A549 (cell line): ENCODE measurements at places on chromosomes 1 and 21.

GRCh38 chr21:17671733-17672132 lies 59.0 kb upstream of the BTG3 start:
- DNase-seq: no peak

GRCh38 chr1:11337580-11338073 lies 64.6 kb downstream of the UBIAD1 start:
- DNase-seq: peak; percentile 40

DNA sequence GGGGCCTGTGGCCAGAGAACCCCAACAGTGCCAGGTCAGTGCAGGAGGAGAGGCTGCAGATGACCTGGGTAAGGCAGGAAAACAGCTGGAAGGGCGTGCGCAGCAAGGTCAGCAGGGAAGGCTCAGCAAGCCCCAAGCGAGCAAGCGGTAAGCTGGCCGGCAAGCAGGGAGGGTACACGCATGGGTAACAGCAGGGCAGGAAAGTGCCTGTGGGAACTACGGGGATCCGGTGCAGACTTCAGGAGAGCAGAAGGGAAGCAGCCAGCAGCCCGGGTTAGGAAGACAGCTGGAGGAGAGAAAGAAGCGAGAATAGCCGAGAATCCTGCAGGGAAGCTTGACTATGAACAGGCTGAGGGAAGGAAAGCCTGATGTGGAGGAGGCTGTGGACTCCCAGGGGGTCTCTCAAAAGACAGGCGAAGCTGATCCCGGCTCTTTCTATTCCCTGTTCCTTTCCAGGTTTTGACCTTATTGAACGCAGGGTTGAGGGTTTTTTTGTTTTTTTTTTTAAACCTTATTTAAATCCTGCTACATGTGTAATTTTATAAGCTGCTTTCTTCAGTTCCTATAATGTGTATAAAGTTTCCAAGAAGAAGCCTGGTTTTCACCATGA lies 20.9 kb downstream of the UMODL1 start:
- DNase-seq: no peak

GRCh38 chr21:37446552-37446951 lies 80.0 kb downstream of the DYRK1A start:
- DNase-seq: no peak

DNA sequence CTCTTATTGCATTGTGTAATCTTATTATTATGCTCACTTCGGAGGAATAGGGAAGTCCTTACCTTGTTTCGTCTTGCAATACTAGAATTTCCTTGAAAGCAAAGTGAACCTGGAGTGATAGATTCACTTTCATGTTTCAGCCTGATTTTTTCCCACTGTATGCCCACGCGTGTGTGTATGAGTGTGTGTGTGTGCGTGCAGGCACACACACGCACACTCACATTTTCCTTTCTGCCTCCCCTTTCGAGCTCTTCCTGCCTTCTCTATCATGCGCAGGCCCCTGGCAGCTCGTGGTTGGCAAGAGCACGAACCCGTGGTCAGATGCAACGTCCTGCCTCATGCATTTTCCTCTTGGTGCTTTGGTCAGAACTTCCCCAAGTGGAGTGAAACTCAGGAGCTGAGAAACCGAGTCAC lies at the start of gene GCSAML:
Gene GCSAML (plus strand): TSS at position 366 of the 414 bp plus-strand sequence. CDS start 58 bp downstream, outside the sequence.
- DNase-seq: no peak

- peak; percentile 10 for DNase-seq
These were observed at the start of gene SLAMF7 for GRCh38 chr1:160739098-160739511. Gene SLAMF7, plus strand, starts transcription at chr1:160739247. Its CDS starts 55 bp downstream, at chr1:160739302.

- no peak for DNase-seq
These were observed 1681.0 kb downstream of the NCAM2 start for GRCh38 chr21:22679207-22679606.

- DNase-seq: no peak
These were observed 3.6 kb downstream of the UROD start for GRCh38 chr1:45015683-45016082.

DNA sequence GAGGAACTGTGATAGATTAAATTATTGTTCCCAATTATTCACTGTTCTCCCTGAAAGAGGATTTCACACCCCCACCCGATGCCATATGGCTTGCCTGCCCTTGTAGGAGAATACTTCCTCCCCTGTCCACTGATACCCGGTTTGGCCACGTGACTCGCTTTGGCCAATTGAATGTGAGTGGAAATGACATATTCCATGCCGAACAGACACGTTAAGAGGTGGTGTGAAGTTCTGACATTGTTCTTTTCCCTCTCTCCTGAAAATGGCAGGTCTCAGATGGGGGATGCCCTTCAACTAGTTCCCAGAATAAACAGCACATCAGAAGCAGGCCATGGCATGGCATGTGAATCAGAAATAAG lies 5.3 kb downstream of the STUM start:
- DNase-seq: no peak

DNA sequence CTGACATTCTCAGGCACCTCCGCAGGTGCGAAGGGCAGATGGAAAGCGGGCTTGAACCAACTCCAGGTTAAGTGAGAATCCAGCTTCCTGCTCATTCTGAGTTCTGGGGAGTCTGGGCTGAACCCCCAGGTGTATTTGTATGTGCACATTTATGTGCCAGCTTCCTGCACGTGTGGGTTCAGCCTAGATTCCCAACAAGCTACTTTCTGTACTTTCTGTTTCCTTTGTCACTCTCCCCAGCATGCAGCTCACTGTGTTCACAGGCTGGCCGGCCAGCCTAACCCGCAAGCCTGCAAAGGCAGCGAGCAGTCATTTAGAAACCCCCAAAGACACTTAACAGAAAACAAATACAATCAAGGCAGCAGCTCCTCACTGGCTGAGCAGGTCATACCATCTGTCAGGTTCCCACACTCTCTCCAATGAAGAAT lies 1.3 kb upstream of the IL19 start:
- no peak for DNase-seq

GRCh38 chr1:32989160-32990050 lies 24.8 kb upstream of the RNF19B start:
- peak; percentile 79 for DNase-seq

DNA sequence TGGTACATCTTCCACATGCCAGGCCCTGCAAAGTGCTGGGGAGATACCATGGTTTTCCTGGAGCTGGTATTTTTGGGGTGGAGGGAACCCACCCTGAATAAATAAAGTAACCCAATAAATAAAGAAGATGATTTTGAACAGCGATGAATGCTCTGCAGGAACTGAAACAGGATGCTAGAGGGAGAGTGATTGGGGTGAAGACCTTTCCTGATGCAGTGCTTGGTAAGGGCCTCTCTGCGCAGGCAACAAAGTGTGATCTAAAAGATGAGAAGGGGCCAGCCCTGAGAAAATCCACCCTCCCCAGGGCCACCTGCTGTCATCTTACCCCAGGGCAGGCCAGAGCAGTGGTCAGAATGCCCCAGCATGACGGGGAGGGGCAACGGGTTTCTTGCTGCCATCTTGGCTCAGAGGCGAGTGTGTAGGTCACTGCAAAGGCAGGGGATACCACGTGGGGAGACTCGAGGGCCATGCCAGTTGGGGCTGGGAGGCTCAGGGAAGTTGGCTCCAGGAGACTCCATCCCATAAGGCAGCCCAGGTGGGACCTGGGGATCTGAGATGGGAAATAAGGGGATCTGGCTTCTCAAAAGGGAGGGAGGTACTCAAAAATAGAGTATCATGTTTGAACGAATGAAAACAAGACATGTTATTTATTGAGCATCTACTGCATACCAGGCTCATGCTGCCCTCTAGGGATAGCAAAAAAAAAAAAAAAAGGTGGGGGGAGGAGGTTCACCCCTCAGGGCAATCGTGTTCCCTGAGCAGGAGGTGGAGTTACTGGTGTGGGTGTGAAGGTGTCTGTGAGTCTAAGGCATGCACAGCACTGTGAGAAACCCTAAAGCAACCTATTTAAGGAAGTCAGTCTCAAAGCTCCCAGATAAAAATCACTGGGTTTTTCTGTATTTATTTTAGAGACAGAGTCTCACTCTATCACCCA lies 2.8 kb downstream of the SRARP start:
- DNase-seq: peak; percentile 32
